ENCODE measurements at places on chromosomes 5 and 9.

DNA sequence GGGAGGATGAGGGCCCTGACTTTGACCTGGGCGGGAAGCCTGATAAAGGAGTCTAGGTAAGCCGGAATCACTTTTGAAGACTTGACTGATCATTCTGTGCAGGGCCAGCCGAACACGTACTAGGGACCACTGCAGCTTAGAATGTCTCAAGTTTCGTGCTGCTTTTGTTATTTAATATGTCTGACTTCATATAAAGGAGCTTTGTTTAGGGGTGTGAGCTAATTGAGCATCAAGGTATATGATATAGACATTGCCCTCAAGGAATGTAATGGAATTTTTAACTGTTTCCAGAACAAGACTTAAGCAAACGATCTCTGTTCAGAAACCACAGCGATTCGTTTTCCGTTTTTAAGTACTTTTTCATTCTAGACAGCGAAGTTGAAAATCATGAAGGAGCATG, 173.0 kb downstream of the SEMA6A start:
- no peak for DNase-seq

- no peak for DNase-seq
Measured at GRCh38 chr5:2276101-2276500, 393.4 kb upstream of the IRX4 start.

GRCh38 chr9:132748450-132748849, 78.2 kb downstream of the GTF3C4 start:
- no peak for DNase-seq

- DNase-seq = no peak
Measured at GRCh38 chr9:87137718-87138117, 190.4 kb upstream of the GAS1 start.

DNA sequence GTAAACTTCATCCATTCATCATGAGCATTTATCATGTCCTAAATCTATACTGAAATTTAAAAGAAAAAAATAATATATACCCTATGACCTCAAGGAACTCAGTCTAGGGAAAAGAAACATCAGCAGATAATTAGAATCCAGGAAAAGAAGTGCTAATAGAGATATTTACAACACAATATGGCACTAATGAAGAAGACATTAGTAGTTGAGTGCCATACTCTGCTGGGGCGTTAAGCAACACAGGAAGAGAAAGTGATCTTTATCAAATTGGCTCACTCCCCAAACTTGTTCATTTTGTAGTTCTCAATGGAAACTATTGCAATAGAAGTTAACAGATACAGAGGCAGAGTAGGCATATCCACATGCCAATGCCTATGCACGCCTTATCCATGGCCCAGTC, 27.5 kb downstream of the GABRA6 start:
- DNase-seq = no peak

- DNase-seq = no peak
Measured at GRCh38 chr9:4506490-4506889, 16.2 kb downstream of the SLC1A1 start.

DNA sequence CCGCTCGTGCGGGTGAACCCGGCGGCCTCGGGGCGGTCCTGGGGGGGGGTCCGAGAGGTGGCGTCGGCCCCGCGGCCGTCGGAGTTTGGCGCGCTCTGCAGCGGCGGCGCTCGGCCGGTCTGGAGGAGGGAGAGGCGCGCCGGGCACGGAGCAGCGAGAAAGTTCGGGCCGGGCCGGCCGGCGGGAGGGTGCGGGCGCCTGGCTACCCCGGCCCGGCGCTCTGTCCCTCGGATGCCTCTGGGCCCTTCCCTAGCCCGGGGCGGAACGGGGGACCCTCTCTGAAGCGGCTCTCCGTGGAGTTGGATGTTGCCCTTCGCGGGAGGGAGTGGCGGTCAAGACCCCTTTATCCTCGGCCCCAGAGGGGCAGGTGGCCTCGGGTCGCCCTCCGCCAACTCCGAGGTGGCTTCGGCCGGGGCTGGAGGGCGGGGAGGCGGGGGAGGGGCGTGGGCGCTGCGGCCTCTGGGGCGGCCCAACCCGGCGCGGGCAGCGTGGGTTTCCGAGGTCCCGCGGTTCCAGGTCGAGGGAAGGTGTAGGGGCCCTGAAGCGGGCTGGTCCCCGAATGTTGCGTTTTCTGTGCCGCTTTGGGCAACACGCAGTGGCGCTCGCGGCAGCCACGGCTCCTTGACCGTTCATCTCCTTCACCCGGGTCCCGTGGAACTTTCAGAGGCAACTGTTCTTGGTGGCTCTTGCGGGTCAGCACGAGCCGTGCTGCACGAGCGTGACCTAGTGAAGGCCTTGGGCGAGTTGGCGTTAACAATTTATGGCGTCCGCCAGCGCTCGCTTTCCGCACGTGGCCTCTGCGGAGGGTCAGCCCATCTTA, 290.5 kb downstream of the DOCK8 start:
- DNase-seq = no peak

DNA sequence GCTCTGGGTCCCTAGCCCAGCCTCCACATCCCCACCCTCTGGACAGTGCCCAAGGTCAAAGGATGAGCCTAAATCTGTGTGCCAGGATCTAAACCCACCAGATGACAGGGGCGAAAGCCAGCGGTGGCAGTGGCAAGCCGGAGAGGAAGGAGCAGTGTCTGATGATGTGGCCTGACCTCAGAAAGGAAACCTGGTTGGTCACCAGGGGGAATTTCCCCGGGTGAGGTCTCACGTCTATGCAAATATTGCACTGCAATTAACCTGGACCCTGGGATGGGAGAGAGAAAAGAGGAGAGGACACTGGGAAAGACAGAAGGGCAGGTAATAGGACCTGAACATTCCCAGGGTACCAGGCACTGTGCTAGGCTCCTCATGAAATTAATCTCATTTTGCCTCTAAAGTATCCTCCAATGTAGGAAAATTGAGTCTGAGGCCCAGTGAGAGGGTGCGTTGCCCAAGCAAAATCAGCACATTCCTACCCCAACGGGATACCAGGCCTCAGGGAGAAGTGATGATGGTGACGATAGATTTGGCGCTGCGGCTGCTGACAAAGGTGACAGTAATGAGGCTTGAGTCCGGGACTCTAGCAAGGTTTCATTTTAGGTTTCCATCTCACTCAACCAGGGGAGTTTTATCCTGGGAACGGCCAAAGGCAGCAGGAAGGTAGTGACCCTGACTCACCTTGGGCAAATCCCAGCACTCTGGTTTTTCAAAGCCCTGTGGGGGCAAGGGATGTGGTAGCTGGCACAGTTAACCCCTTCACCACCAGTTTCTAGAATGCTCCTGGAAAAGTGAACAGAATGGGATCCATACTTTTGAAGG, 13.4 kb upstream of the TNIP1 start:
- DNase-seq = no peak

DNA sequence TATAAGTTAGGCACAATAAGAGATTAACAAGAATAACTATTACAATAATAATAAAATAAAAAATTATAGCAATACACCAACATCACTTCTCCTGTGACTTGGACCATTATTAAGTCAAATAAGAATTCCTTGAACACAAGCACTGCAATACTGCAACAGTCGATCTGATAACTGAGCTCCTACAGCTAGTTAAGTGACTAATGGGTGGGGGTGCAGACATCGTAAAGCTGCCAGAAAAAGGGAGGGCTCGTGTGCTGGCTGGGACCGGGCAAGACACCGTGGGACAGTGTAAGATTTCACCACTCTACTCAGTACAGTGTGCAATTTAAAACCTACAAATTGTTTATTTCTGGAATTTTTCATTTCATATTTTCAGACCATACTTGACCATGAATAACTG, 78.8 kb downstream of the SNX24 start:
- no peak for DNase-seq

DNA sequence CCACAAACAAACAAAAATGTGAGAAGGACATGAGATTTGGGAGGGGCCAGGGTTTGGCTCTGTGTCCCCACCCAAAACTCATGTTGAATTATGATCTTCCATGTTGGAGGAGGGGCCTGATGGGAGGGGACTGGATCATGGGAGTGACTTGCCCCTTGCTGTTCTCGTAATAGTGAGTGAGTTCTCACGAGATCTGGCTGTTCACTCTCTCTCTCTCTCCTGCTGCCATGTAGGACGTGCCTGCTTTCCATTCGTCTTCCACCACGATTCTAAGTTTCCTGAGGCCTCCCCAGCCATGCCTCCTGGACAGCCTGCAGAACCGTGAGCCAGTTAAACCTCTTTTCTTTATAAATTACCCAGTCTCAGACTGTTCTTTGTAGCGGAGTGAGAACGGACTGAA, 118.7 kb downstream of the RXRA start:
- no peak for DNase-seq

DNA sequence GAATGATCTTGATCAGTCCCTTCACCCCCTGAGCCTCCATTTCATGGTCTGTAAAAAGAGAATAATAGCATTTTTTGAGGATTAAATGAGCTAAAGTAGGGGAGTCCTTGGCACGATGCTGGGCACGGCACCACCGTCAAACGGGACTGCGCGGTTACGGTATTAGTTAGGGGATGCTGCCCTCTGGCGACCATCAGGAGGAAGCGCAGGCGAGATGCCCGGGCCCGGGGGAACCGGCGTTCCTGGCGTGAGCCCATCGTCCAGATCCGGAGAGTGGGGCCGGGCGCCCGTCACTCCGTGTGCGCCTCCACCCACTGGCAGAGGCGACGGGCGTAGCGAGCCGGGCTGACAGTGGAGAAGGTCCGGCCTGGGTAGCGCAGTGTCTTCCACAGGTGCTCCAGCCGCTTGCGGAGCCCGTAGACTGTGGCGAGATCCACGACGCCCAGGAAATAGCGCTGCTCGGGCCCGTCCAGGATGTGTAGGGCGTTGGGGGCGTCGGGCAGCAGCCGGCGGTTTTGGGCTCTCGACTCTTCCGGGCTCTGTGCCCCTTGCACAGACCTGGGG, 4.8 kb upstream of the ST6GALNAC4 start:
- no peak for DNase-seq

DNA sequence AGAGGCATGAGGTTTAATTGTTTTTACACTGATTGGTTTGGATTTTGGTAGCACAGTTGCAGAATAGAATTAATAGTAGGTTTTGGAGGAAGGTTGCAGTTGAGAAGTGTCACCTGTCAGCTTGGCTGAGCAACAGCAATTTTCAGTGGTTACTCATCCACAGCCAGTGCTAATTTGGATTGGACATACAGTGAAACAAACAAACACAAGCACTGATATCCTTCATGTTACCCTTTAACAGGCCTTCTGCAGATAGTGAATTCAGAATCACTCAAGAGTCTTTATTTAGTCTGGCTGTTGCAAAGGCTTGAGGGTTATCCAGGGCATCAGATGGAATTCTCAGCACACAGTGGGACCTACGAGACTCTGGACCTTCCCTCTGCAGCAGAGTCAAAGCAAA, 31.8 kb upstream of the POU4F3 start:
- no peak for DNase-seq

- DNase-seq = no peak
Measured at GRCh38 chr9:38036359-38037084, 32.5 kb downstream of the SHB start.

- DNase-seq = no peak
Measured at GRCh38 chr5:6340100-6340499, 38.2 kb downstream of the MED10 start.

DNA sequence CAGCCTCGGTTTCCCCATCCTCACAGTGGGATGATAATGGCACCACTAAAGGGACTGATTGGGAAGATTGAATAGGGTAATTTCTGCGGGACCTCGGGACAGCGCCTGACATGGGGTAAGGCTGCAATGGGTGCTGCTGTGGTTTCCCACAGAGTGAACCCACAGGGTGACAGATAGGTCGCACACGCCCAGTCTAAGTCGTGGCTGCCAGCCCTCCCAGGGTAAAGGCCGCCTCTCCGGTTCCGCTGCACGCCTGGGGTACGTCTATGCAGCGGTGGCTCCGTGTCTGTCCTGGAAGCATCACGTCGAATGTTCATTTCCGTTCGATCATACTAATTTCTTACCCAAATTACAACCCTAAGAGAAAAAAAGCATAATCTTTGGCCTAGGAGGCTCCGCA, 631 bp downstream of the CFAP77 start:
- DNase-seq = no peak

DNA sequence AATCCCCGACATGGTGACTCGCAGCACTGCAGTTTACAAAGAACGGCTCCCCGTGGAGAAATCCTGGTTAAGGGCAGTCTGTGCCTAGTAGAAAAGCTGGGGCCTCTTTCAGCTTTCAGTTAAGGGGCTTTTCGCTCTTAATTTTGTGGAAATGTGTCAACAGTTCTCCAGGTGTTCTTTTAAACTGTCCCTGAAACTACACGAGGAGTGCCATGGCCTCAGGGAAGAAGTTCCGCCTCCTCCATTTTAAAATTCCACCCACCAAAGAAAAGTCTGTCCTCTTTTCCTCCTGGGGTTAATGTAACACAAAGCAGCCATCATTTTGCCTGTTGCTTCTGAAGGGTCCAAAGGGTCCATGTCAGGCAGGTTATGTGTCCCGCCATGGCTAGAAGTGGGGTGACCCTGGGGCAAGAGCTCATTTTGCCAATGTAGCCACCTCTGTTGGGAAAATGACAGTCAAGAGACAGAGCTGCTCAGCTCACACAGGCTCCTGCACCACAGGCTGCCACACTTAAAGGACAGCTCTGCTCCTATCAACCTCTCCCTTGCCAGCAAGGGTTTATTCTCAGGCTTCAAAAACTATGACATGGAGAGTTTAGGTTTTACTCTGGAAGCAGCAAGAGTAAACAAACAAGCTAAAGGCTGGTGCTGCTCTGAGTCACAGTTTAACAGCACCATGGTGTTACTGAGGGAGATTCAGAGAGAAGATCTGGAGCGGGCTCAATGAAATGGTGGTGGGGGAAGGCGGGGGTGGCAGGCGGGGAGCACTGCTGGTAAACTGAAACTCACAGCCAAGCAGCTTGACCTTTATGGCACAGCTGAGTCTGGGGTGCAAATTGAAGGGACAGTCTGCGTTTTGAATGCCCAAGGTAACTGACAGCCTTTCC, 3.2 kb downstream of the WHRN start:
- DNase-seq = no peak

DNA sequence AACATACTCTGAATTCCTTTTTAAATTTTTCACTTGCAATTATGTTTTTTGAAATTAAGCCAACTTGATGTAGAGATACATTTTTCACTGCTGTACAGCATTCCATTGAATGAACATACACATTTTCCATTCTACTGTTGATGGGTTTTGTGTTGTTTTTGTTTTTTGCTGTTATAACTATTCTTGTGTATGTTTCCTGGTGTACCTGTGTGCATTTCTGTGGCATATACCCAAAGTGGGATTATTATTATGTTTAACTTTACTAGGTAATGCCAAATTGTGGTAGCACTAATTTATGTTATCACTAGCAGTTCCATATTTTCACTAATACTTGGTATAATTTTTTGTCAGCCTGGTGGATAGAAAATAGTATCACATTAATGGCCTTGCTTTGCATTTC, 2.7 kb downstream of the RFESD start:
- DNase-seq = no peak
